ENCODE measurements at places on chromosomes 12 and 14.

DNA sequence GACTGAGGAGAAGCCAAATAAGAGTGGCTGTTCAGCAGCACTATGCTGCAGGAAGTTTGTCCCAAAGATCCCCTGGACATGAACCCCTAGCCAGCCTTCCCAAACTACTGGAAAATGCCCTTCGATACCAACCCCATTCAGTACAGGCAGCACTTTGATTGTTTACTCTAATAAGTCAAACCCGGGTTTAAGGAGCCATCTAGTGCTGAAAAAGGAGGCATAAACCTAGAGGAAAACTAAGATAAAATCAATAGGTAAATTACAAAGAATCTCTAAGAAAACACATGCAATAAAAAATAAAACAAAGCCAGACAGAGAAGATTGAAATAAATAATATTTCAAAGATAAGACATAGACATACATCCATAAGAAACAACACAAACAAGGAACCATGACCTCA is 771.6 kb downstream of the RPS29 start:
- DNase-seq = no peak

DNA sequence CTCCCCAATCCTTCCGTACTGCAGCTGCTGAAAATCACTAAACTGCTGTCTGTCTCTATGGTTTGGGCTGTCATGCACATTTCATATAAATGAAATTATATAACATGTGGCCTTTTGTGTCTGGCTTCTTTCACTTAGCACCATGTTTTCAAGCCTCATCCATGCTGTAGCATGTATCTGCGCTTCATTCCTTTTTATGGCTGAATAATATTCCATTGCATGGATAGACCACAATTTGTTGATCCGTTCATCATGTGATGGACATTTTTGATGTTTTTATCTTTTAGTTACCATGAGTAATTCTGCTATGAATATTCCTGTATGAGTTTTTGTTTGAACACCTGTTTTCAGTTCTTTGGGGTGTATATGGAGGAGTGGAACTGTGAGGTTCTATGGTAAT is 32.6 kb upstream of the MED13L start:
- DNase-seq = no peak

GRCh38 chr12:2804393-2805142 is 7.9 kb upstream of the ITFG2 start:
- no peak for DNase-seq

DNA sequence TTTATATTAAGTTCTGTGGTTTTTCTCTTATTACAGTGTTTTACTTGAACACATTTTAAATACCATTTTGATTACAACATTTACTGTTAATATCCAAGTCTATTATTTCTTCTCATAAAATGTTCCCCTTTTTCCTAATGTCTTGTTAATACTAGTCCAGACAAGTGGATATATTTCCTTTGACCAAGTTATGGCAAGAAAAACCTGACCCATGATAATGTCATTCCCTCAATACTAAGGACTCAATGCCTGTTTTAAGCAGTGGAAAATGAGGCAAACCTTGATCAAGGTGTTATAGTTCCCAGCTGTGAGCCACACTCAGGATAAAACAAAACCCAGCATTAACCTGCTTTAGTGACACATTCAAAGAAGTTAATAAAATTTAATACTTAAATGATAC is 12.2 kb downstream of the TRMT5 start:
- DNase-seq = no peak

DNA sequence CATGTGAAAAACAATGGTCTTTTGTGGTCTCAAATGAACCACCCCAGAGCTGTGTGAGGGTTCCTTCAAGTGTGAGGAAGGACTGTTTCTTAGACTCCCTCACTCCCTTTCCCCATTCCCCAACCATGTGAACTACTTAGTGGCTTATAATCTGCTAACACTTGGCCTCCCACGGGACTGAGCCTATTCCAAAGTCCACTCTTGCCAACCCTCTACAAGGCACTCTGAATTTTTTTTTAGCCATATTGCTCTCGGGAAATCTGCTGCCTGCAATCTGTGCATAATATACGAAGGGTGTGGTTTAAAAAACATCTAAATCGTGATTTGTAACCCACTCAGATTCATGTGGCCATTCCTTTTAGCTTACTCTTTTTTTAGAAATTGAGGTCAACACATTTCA is 2.6 kb downstream of the SVOP start:
- DNase-seq = no peak

DNA sequence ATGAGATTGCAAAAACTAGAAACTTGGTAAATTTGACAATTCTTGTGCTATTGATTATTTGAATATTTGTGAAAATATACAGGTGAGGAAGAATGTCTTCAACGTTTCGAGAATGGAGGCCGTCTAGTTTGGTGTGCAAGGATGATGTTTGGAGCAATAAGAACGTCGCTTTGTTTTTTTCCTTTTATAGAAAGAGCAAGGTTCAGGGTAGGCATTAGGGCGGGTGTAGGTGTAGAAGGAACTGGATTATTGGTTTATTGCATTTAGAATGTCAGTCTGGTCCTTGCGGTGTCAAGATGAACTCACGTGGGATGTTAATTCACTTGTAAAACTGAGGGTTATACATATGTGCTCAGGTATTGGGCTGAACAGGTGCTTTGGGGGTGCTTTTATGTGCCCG is 1.1 kb downstream of the RPS26 start:
- no peak for DNase-seq

DNA sequence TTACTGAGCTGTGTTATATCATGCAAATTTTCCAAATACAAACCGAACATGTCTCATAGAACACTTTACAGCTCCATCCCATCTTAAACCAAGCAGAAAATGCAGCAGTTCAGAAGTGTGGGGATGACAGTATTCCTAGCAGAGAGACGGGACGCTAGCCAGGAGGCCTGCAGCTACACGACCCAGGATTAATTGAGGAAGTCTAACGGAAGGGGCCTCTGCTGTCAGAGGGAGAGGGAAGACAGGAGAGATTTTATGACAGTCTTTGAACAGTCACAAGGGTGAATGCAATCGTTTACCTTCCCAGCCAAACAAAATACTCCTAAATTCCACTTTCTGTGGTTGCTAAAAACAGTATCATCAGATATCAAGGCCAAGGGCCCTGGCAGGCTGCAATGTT is 261.9 kb downstream of the TMEM132D start:
- no peak for DNase-seq

DNA sequence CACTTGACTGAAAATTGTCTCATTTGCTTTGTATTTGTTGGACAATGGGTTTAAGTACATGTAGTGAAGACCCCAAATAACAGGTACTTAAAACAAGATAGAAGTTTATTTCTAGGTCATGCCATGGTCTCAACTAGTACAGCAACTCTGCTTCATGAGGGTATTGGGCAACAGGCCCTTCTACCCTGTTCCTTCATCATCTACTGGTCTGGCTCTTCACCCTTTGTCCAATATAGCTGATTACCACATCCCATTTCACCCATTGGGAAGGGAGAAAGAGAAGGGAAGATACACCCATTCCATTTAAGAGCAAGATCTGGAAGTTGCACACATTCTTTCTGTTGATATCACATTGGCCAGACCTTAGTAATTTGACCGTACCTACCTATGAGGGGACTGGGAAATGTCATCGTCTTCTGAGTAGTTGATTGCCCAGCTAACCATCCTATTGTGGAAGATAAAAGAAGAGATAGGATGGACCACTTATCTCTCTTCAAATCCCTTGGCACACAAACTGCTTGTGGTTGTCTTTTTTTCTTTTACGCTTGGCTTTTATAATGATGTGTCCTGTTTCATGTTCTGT is 104.6 kb downstream of the DIP2B start:
- DNase-seq = no peak

DNA sequence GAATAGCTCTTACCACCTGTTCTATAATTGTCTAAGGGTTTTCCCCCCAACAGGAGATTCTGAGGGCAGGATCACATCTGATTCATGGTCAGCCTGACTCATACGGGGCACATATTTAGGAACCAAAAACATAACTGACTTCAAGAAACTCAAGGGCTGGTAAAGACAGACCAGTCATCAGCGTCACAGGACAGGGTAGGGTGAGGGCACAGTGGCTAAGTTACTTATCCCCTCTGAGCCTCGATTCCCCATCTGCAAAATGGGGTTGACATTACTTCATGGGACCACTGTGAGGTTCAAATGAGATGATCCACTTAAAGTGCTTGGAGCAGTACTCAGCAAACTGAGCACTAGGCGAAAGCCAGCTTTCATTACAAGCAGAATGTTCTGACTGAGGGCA is 606 bp downstream of the CINP start:
- no peak for DNase-seq

DNA sequence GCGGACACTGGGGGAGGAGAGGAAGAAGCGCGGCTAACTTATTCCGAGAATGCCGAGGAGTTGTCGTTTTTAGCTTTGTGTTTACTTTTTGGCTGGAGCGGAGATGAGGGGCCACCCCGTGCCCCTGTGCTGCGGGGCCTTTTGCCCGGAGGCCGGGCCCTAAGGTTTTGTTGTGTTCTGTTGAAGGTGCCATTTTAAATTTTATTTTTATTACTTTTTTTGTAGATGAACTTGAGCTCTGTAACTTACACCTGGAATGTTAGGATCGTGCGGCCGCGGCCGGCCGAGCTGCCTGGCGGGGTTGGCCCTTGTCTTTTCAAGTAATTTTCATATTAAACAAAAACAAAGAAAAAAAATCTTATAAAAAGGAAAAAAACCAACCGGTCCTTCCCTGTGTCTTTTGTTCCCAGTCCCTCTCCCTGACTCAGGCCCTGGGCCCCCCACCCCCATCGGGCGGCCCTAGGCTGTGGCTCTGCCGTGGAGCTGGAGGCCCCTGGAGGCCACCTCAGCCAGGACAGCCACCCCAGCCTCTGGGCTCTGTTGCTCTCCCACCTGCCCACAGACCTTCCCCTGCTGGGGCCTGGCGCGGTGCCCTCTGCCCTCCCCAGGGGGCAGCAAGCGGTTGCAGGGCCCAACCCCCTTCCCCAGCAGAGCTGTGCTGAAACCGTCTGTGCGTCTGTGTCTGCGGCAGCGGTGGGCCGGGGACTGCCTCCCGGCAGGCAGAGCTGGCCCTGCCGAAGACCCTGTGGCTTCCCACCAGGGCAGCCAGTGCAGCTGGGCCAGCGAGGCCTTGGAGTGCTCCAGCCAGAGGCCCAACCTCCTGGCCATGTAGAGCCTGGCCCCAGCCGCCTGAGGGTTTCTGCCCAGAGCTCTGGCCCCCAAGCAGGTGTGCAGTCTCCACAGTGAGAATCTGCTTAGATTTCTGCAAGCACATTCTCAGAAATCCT is 4.0 kb upstream of the CRIP2 start:
- no peak for DNase-seq

DNA sequence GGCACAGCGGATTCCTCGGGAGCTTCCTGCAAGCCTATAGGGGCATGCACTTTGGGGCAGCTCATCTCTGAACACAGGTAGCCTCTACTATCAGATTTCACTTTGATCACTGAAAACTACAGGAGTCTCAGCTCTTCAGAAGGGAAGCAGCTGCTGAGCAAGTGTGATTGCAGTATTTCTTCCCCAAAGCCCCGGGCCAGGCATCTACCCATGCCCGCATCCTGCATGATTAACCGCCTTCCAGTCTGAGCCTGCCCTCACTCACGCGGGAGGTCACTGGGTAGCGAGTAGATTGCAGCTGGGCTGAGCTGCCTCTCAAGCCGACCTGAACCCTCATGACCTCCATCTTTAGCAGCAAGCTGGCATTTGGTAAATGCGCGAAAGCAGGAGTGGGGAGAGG is 334.7 kb downstream of the DPF3 start:
- DNase-seq = no peak

- peak; percentile 19 for DNase-seq
Observed at GRCh38 chr12:54932691-54933090, 51.9 kb downstream of the TESPA1 start.

GRCh38 chr12:82182601-82183190 is 175.5 kb downstream of the CCDC59 start:
- DNase-seq = no peak

DNA sequence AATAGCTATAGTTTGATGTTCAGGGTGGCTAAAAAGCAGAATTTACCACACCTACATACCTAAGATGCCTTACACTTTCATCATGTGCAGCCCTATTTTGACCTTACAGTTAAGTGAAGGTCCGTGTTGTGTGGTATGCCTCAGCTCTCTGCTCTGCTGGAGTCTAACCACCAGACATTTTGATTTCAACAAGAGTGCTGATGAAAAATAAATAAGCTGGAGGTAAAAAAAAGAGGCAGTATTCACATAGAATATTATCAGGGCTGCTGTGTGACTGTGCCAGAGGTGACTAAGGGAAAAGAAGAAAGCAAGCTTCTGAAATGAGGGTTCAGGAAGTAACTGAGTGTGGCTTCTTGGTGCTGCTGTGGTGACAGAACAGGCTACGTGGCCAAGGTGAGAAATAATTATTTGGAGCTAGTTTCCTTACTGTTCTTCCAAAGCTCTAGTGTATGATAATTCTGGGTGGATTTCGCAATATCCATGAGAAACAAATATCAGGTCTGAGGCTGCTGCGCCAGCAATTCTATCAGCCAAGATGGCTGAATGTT is 188.8 kb downstream of the STXBP6 start:
- DNase-seq = no peak

DNA sequence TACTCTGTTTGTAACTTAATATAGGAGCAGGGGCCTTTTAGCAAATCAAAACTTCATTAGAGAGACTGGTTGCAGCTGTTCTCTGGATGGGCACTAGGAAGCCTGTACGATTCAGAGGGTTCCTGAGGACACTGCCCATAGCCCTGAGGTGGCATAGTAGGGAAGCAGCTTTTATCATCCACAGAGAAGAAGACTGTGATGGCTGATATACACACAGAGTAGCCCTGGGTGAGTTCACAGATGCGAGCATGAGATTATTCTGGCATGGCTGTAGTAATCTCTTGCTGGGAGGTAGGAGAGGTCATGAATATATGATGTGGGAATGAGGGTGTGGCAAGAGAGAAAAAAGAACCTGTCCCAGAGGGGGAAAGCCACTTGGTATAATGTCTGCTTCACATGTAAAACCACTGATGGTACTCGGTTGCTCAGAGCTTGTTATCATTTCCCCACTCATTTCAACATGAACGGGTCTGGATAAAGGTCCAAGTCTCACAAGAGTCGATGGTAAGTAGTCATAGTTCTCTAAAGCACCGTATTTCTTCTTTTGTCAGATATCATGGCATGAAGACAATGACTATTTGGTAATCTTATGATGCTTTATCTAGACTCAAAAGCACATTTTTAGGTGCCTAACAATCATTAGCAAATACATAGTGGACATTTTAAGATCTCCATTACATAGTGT is 52.0 kb downstream of the PEBP1 start:
- DNase-seq = no peak

All from mucosa of descending colon (tissue), 3 donors.